ENCODE measurements at places on chromosomes 2 and 18. TPM values are rescaled to one million over a fixed set of nuclear protein-coding genes. Genes with fewer than 3 reads are reported as not detected.

NXPH2 gene
- not detected for total RNA-seq

ALPP gene
- total RNA-seq = not detected

GRCh38 chr2:29223851-29224692 is 108.9 kb downstream of the CLIP4 start:
- DNase-seq = no peak

- no peak for DNase-seq
Observed at GRCh38 chr2:3065928-3066327, 311.7 kb downstream of the EIPR1 start.

POTEJ gene
- total RNA-seq = not detected

HMSD gene
- 18.9 TPM for total RNA-seq

- DNase-seq = peak; percentile 28
Observed at GRCh38 chr2:24793761-24794435, 673 bp downstream of the CENPO start.

DNA sequence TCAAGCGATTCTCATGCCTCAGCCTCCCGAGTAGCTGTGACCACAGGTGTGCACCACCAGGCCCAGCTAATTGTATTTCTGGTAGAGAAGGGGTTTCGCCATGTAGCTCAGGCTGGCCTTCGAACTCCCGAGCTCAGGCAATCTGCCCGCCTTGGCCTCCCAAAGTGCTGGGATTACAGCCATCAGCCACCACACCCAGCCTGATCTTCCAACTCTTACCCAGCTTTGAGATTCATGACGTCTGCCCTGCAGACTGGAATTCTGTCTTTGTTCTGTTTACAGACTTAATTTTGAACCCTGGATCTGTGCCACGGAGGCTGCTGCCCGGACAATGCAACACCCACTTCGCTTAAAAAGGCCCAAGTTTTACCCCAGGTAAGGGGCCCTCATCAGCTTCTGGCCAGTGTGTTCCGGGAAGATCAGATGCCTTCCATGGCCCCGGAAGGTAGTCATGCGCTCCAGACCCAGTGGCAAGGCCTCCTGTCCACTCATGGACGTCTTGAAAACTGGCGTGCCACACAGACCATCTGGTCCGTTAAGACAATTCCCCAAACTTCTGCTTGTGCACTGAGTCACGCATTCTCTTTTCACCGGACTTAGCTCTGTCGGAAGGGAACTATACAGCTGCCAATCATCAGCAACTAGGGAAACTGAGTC is 5.5 kb downstream of the PXDN start:
- DNase-seq = no peak

ANKRD30B gene
- not detected for total RNA-seq

TNFAIP6 gene
- total RNA-seq = not detected

GRCh38 chr2:215880970-215881369 is 132.4 kb downstream of the MREG start:
- DNase-seq = no peak

DNA sequence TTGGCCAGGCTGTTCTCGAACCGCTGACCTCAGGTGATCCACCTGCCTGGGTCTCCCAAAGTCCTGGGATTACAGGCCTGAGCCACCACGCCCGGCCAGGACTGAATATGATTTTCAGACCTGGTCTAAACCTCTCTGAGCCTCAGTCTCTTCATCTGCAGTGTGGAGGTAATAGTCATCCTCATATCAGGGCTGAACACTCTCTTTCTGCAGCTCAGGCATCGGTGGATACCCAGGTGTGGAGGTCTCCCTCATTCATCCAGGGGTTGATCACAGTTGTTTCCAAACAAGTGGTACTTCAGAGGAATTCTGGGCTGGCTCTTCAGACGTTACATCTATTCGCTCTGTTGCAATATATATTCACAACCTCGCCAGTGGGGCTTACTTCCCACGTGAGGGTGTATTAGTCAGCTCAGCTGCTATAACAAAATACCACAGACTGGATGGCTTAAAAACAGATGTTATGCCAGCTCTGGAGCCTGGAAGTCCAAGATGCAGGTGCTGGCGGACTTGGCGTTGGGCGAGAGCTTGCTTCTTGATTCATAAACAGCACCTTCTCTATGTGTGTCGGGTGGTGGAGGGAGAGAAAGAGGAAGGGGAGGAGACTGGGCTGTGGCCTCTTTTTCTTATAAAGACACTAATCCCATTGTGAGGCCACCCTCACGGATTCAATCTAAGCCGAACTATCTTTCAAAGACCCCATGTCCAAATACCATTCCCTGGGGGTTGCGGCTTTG is 2.9 kb upstream of the MBP start:
- no peak for DNase-seq

DNA sequence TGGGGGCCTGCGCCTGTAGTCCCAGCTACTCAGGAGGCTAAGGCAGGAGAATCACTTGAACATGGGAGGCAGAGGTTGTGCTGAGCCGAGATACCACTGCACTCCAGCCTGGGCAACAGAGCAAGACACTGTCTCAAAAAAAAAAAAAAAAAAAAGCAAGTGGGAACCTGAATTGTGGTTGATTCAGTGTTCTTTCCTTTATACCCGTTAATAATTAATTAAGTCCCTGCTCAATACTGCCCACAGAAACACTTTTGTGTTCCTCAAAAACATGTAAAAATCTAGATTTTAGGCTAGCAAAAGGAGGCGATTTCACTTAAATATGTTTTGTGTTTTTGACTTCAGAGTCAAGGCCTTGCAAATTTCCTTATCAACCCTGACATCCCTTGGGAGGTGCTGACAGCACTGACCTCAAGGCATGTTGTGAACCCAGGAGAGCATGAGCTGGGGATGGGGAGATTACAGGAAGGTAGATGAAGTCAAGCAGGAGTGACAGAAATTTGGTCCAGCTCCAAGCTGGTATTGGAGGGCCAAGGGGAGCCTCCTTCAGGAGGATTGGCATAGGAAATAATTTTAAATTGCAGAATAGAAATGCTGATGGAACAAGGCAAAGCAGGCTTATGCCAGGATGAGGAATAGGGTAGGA is 89.0 kb upstream of the PNPT1 start:
- no peak for DNase-seq

GRCh38 chr2:11683966-11684365 is 14.0 kb upstream of the NTSR2 start:
- DNase-seq = no peak

ZAP70 gene
- total RNA-seq = 160 TPM

NCKAP5 gene
- total RNA-seq = not detected

DNA sequence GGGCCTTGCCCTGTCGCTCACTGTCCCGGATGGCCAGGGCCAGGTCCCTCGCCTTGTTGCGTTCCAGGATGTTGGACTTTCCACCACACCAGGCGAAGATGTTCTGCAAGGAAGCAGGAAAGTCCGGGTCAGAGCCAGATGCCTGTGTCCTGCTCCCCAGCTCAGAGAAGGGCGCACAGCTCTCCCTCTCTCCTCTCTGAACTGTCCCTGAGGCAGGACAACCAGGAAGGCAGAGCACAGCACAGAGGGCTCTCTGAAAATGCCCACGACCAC is 11.0 kb downstream of the CAPG start:
- no peak for DNase-seq

DNA sequence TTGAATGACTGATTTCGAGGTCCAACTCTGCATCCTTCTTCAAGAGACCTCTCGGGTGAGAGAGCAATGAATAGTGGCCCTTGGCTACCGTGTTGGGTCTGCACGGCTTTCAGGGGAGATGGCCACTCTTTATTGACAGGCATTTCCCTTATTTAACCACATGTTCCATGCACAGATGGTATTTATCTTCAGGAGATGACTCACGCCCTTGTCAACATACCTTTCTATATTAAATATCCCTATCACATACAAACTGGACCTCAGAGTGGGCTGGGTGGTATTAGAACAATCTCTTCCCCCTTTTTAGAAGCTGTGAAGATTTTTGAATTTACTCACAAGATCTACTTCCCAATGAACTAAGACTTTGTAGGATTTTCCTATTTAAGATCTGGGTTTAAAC is 109.6 kb upstream of the CDC42EP3 start:
- no peak for DNase-seq

DNA sequence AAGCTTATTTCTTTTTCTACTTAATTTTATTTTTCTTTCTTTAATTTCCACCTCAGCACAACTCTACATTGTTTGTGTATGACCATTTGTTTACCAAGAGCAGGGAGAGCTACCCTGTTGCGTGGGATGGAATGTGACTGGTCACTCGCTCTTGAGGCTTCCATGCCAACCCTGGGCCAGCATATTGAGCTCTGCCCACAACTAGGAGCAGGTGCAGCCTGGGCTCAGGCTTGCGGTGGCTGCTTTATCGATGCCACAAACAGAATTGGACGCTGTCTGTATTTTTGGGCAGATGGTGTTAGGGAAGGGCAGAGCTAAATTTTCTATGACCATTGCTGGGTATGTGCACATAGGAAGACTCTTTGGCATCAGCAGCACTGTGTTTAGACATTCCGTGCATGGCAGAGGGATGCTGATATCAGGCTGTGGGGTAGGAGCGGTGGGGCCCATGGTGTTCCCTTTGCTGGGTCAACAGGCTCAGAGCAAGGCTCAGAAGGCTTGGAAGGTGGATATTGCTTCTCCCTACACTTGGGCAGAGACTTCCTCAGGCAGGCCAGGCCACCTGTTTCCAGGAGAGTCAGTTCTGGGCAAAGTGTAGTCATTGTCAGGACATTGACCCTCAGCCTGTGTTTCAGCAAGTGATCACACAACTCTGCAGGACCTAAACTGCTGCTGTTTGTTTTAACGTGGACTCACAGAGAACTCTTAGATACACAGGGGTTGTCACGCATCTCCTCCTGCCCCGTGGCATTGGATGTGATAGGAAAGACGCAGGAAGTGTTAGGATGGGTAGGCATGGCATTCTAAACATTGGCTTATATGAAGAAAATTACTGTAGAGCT is 40.2 kb downstream of the TMEM182 start:
- DNase-seq = no peak

DNA sequence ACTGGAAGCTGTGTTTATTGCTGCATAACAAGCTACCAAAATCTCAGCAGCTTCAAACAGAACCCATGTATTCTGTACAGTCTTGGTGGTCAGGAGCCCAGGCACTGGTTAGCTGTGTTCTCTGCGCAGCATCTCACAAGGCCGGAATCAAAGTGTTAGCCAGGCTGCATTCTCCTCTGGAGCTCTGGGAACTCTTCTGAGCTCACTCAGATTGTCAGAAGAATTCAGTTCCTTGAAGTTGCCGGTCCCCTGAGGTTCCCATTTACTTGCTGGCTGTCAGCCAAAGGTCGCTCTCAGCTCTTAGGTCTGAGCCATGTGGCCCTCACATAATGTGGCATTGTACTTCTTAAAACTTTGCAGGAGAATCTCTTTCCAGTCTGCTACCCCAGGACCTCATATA is 123.6 kb upstream of the SMIM21 start:
- DNase-seq = no peak

COPS8 gene
- 61.1 TPM for total RNA-seq

AKAIN1 gene
- total RNA-seq = not detected

DNA sequence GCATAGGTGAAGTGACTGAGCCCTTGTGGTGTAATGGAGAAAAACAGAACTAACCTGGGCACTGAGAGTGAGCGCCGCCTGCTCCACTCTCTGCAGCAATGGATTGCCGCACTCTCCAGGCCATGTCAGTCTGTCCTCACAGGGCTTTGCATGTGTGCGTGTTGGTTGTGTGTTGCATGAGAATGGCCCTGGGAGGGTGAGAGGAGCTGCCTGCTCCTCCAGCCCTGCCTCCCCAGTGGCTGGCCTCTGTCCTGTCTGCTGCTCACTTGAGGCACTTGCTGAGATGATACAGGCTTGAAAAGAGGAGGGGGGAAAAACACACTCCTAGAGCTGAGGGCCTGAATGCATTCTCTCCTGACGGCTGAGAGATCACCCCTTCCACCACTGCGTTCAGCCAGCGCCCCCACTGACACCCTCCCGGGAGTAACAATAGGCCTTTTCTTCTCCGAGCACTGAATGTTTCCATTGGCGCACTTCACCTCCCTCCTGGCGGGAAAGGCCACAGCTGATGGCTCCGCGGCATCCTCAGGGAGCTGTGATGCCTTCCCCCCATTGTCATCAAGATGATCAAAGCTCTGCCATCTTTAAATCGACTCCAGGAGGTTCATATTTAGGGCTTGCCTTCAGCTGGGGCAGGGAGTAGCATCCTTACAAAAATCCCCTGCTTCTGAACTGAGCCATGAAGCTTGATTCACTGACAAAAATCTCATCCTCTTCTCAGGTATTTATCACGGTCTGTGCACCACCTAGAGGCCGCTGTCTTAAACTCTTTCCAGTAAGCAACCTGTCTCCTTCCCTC is 49.9 kb upstream of the DAPL1 start:
- peak; percentile 55 for DNase-seq

MC5R gene
- not detected for total RNA-seq

HRH4 gene
- total RNA-seq = 0.65 TPM
